MCF 10A (cell line): ENCODE measurements at places on chromosomes 11 and 22. TPM values are rescaled to one million over a fixed set of nuclear protein-coding genes. Genes with fewer than 3 reads are reported as not detected.
A peak's percentile ranks its signal among the peaks of the same experiment; 100 is the strongest.

GRCh38 chr22:44697423-44698141 is 4.4 kb upstream of the PRR5 start:
- H3K27ac ChIP-seq, result no peak overlapping the region
- DNase-seq, result peak; percentile 77
- no peak overlapping the region for H3K4me3 ChIP-seq
- no peaks in the 10 kb centered on the region for H3K27me3 ChIP-seq
- no peaks in the 10 kb centered on the region for H3K4me1 ChIP-seq

DNA sequence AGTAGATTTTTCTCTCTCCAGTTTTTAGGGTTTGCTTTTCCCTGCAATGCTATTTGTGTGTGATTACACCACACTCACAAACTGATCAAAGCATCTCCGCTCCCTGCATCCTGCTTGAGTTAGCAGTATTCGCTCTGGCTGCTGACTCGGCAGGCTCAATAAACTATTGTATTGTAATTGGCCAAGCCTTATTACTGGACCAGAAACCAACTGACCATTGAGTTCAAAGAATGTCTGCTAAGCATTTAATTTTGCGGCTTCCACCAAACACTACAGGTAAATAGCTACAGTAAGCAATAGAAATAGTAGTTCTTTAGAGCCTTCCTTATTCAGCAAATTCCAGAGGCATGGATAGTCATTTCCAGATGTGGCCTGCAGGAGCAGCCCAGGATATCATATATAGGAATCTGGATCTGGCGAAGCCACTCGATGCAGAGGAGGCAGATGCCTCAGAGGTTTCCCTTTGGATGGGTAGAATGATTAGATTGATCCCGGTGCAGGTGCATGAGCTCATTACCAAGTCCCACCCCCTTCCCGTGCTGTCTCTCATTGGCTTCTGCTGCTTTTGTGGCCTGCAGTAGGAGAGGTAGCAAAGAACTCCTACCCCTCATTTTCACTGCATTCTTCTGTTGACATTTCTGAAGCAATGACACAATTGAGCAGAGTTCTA is 77.3 kb downstream of the COMMD9 start:
- H3K27ac ChIP-seq, result no peak overlapping the region
- no peaks in the 10 kb centered on the region for H3K27me3 ChIP-seq
- DNase-seq, result no peak
- H3K4me3 ChIP-seq, result no peak overlapping the region
- H3K4me1 ChIP-seq, result peaks cover 31% of the 10 kb centered on the region

- DNase-seq, result no peak
- H3K4me1 ChIP-seq, result no peaks in the 10 kb centered on the region
- H3K36me3 ChIP-seq, result peaks cover 12% of the 10 kb centered on the region
- H3K27me3 ChIP-seq, result no peaks in the 10 kb centered on the region
Observed at GRCh38 chr22:42142771-42143461, 12.3 kb upstream of the CYP2D6 start.

Gene SLC25A18
- 0.15 and 0.35 TPM in 2 replicates for total RNA-seq

GRCh38 chr11:118370774-118371173 is 11.4 kb downstream of the UBE4A start:
- DNase-seq, result no peak
- H3K36me3 ChIP-seq, result peaks cover 100% of the 10 kb centered on the region
- no peaks in the 10 kb centered on the region for H3K4me1 ChIP-seq

DNA sequence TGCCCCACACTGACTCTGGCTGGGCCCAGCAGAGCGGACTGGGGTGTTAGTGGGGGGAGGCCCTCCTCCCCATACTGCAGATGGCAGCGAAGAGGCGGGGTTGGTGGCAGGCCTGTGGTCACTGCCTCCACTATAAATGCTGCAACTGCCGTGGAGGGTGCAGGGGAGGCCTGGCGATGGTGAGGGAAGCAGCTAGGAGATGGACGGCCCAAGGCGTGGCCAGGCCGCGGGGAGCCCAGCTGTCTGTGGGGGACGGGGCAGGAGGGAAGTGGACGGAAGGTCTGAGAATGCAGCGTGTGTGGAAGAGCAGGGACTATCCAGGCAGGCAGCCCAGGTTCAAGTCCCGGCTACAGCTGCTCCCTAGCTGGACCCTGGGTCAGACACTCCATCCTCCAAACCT is 18.3 kb downstream of the DNAL4 start:
- H3K36me3 ChIP-seq, result peaks cover 7% of the 10 kb centered on the region
- no peaks in the 10 kb centered on the region for H3K27me3 ChIP-seq
- no peak overlapping the region for H3K4me3 ChIP-seq

GRCh38 chr22:24106385-24107381 is 74.6 kb upstream of the SUSD2 start:
- peak overlapping the region; percentile 27 for H3K27ac ChIP-seq
- H3K36me3 ChIP-seq, result peaks cover 63% of the 10 kb centered on the region
- H3K4me3 ChIP-seq, result no peak overlapping the region
- H3K4me1 ChIP-seq, result peaks cover 8% of the 10 kb centered on the region
- DNase-seq, result no peak
- H3K27me3 ChIP-seq, result no peaks in the 10 kb centered on the region

- H3K36me3 ChIP-seq, result peaks cover 9% of the 10 kb centered on the region
- no peak overlapping the region for H3K27ac ChIP-seq
- no peaks in the 10 kb centered on the region for H3K27me3 ChIP-seq
- no peaks in the 10 kb centered on the region for H3K4me1 ChIP-seq
- no peak overlapping the region for H3K4me3 ChIP-seq
Observed at GRCh38 chr11:67996051-67996450, 7.8 kb downstream of the UNC93B1 start.

DNA sequence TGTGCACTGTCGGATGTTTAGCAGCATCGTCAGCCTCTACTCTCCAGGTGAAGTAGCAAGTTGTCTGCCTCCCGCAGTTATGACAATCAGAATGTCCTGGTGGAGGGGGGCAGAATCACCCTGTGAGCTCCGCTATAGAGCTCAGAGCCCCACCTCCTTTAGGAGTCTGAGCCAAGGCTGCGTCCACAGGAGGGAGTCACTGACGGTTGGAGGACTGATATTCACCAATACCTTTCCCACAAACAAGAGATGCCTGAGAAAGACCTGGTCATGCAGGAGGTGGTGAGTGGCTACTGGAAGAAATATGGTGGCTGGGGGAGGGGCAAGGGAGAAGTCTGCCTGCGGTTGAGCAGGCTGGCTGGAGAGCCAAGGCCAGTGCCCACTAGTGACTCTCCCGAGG is 41.7 kb upstream of the ADA2 start:
- H3K27me3 ChIP-seq, result no peaks in the 10 kb centered on the region
- no peaks in the 10 kb centered on the region for H3K36me3 ChIP-seq
- no peaks in the 10 kb centered on the region for H3K4me1 ChIP-seq
- H3K4me3 ChIP-seq, result no peak overlapping the region

DNA sequence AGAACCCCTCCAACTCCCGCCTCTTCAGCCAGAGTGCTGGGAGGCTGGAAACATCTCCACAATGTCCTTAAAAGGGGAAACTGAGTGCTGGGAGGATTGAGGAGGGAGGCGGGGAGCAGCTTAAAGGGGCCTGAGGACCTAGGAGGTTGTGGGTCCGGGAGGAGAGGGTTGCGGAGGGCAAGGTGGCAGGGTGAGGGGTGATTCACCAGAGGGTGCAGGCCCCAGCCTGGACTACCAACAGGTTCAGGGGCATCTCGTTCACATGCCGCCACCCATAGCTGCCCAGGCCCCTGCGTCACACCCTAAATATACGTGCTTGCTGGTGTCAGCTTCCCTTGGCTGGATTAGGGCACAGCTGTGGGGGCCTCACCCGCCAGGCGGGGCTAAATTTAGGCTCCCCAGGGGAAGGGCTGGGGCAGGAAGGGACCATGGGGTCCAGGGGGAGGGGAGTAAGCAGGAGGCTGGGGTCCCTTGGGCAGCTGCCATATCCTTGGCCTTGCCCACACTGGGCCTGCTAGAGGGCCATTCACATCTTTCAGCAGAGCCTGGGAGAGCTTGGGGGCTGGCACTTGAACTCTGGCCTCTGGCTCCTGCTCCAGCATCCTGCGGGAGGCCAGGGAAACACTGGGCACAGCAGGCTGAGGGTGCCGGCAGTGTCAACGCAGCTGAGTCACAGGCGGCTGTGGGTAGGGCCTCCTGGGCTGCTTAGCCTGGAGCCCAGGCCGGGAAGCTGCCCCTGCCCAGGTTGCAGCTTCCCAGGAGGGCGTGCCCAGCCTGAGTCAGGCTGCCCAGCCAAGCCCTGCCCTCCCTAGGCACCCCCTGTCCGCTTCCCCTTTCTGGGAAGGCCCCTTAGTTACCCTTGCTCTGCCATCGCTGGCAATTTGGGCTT is 1.3 kb downstream of the EHBP1L1 start:
- no peaks in the 10 kb centered on the region for H3K27me3 ChIP-seq
- H3K36me3 ChIP-seq, result peaks cover 42% of the 10 kb centered on the region
- peak overlapping the region; percentile 90 for H3K27ac ChIP-seq
